ENCODE measurements at places on chromosomes 11 and 22. TPM values are rescaled to one million over a fixed set of nuclear protein-coding genes. Genes with fewer than 3 reads are reported as not detected.

DNA sequence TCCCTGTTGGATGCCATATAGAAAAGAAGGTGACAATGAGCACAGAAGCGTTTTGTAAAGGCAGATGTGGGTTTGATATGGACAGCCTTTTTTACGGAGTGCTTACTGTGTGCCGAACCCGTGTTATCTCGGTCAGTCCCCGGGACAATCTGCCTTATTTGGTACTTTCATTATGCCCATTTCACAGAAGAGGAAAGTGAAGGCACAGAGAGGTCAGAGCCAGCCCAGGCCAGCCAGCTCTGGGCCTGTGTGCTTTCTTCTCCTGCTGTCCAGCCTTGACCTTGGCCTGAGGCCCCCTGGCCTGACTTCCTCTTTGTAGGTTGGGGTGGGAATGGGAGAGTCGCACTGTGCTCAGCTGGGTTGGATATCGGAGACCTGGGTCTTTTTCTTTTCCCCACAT lies 628 bp upstream of the CRYBB1 start:
- DNase-seq: no peak

- DNase-seq: no peak
Measured at GRCh38 chr11:81080476-81080875, 1639.6 kb upstream of the TENM4 start.

GRCh38 chr22:38345782-38346181 lies 28.5 kb upstream of the CSNK1E start:
- no peak for DNase-seq

DNA sequence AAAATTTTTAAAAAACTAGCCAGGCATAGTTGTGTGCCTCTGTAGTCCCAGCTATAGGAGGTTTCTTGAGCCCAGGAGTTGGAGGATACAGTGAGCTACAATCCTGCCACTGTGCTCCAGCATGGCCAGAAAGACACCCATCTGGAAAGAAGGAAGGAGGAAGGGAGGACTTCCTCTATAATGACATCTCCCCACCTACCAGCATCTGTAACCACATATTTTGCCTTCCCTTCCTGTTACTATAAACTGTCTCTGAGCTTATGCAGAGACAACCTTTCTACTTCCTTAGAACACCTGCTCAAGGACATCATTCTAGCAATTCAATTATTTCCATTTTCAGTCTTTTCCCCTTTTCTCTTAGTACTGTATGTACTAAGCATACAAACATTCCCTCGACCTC lies 2.2 kb upstream of the NUP160 start:
- DNase-seq: no peak

DNA sequence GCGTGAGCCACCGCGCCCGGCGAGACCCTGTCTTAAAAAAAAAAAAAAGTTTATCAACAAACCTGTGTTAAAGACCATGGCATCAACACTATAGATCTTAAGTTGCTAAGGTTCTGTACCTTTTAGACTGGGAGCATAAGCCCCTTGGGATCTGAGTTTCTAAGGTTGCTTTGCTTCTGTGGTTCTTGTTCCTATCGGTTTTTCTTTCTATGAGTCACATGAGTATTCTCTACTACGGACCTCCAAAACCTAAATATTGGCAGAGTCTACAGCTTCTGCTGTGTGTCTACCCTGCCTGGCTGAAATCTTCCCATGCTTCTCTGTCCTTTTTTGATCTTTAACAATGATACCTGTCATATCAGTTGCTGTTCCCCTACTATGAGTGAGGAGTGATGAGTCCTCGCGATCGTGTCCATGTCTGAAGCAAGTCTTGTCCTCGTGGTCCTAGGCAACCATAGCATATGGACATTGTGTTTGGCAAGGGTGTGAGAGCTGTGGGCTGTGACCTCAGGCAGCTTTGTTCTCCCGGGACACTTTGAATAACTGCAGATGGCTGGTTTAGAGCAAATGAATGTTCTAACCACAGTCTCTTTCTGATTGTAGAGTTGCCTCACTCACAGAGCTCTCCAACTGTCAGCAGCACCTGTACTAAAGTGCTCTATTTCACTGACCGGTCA lies 9.0 kb upstream of the DLAT start:
- DNase-seq: no peak

DNA sequence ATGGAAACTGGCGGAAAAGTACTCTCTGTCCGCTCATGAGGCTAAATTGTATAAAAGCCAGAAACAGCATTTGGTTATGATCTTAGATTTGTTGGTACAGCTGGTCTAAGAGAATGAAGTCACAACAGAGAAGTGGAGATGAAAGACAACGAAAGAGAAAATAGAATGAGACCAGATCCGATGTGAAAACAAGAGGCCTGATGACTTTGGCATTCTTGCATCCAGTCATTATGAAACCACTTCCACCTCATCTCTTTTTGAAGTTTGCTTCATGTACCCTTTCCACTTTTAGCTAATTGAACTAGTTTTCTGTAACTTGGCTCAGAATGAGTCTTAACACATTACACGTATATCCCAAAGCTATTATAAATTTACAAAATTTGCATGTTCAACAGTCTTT lies 1431.7 kb downstream of the LRRC4C start:
- DNase-seq: no peak

GRCh38 chr11:118396097-118396501 lies 5.3 kb upstream of the ATP5MG start:
- DNase-seq: no peak

GRCh38 chr11:67255864-67256263 lies 10.4 kb upstream of the GRK2 start:
- no peak for DNase-seq

GRCh38 chr11:117979481-117980211 lies 6.5 kb upstream of the IL10RA start:
- no peak for DNase-seq

GRCh38 chr22:44373234-44373633 lies 60.5 kb upstream of the SHISAL1 start:
- no peak for DNase-seq

DNA sequence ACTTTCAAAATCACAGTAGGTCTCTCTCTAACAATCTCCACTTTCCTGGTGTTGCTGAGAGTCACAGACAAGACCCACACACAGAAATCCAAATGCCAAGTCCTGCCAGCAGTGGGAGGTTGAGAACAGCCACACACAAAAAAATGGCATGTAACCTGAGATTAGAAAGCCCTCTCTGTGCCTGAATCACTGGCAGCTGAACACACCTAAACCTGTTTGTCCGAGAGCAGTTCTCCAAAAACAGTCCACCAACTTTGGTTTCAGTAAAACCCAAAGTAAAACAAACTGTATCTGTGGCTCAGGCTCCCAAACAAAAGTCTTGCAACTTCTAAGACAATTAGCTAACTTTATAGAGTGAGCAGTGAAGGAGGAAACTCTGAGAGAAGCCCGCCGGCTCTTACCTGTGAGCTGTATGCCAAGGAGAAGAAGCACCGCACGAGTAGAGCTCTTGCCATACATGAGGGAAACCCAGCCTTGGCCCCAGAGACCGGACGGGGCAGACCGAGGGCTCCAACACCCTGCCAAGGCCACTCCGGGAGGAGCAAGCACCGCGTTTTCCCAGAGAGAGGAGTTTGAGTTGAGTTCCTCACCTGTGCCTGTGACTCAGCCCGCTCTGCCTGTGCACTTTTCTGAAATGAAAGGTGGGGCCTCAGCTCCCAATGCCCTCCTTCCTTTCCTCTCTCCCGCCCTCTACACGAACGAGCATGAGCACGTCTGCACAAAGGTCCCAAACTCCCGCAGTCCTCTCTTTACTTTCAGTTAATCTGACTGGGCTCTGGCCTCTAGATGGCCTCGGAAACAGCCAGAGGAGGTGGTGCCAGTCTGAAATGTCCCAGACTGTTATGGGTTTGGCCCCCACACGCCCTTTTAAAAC lies at the start of gene MPZL2:
Gene MPZL2 (minus strand): TSS at position 603 of the 874 bp plus-strand sequence. CDS start 144 bp downstream, at position 459.
- DNase-seq: no peak

GRCh38 chr22:29804985-29805384 lies 33.1 kb downstream of the ASCC2 start:
- DNase-seq: no peak

DNA sequence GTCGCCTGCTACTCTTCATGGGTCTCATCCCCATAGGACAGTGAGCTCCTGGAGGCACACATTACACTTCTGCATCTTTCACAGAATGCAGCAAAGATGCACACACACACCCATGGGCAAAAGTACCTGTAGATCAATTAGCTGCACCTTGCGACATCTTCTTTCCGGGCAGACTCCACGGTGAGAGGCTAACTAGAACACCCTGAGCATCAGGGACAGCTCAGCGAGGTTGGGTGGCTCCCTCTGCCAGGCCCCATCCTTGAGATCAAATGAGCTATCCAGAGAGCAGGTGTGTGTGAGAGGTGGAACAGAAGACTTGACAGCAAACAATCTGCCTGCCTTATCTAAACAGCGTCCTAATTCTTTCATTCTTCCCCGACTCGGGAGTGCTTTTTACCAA lies 96.1 kb upstream of the BID start:
- DNase-seq: no peak

- DNase-seq: no peak
Measured at GRCh38 chr11:28701760-28702449, 593.7 kb downstream of the METTL15 start.

DNA sequence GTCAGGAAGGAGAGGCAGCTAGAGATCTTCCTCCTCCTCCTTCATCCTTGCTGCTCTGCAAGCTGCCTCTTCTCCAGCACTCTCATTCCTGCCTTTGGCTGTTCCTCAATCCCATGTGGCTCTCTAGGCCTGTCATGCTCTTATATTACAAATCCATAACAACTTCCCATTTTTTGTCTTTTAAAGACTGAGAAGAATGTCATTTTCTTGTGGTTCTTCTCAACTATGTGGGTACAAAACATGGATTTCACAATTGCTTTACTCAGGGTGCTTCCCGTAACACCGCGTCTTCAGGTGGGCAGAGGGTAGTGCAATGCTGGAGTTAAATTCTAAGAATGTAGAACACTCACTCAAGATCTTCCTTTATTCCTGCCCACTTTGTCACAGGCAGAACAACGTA lies 6.8 kb upstream of the CAT start:
- no peak for DNase-seq

GRCh38 chr22:47878460-47878859 lies 1116.0 kb downstream of the TBC1D22A start:
- DNase-seq: peak; percentile 24

DNA sequence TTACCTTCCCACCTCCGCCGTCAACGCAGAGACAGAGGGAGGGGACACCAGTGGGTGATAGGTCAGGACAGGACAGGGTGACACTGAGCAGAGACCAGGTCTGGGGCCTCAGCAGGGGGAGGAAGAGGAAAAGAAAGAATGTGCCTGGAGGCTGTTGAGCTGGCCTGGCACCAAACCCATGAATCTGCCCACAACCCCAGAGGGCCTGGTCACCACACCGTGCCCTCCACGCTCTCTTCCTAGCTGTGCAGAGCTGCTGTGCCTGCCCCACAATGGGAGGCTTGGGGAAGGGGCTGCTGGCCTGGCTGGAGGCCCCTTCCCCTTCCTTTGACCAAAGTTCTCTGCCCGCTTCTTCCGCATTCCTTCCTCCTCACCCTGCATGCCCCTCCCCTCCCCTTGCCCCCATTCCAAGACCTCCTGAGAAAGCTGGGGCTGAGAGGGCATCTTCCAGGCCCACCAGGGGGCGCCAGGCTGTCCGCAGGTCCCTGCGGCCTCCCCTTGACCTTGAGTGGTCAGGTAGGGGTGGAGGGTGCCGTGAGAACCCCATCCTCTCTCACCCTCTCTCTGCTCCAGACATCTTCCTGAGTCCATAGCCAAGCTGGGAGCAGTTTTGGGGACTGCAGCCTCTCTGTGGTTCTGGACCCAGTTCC lies 11.0 kb upstream of the CACNA1I start:
- no peak for DNase-seq

GRCh38 chr11:71357414-71357813 lies 90.8 kb downstream of the DHCR7 start:
- no peak for DNase-seq

GRCh38 chr11:91394727-91395414 lies 829.7 kb upstream of the FAT3 start:
- DNase-seq: no peak

- DNase-seq: no peak
Measured at GRCh38 chr22:48248901-48249455, 1486.5 kb downstream of the TBC1D22A start.

- DNase-seq: no peak
Measured at GRCh38 chr11:72119198-72119597, 6.7 kb upstream of the ANAPC15 start.

DNA sequence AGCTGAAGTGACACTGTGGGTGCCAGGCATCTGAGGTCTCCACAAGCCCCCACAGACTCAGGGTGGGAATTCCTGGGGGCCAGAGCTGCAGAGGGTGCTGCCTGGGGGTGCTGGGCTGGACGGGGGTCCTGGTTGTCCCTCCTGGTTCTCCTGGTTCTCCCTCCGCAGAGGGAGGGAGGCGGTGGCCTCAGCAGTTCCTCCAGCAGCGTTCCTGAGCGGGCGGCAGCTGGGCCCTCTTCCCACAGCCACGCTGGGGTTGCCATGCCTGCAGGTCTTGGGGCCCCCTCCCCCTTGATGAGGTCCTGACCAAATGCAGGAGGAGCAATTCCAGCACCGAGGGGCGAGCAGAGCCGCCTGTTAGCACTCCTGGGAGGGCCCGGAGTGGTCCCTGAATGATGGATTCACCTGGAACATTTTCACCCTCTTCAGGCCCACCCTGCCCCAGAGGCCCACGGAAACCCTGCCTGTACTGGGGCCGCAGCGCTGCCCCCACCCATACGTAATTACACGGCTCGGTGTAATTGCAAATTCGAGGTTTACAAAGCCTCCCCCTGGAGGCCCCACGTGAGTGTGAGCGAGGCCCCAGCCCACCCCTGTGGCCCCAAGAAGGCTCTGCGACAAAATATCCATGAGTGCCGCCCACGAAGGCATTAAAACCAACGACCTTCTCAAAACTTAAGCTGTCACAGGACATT lies 635 bp downstream of the C11orf21 start:
- no peak for DNase-seq

- DNase-seq: no peak
Measured at GRCh38 chr11:105027678-105028077, 4.7 kb upstream of the CASP5 start.

SLC39A13 gene
- 55.1 TPM for polyA plus RNA-seq

ELMOD1 gene
- 0.20 TPM for polyA plus RNA-seq

BDNF gene
- 1.7 TPM for polyA plus RNA-seq

CCDC82 gene
- 49.2 TPM for polyA plus RNA-seq

DNAJB13 gene
- polyA plus RNA-seq: 3.8 TPM

CD3E gene
- polyA plus RNA-seq: 1.2 TPM

ACR gene
- 0.48 TPM for polyA plus RNA-seq

ISX gene
- polyA plus RNA-seq: 0.32 TPM

GUCD1 gene
- 78.8 TPM for polyA plus RNA-seq

HPS5 gene
- 22.0 TPM for polyA plus RNA-seq

SNAP29 gene
- 28.1 TPM for polyA plus RNA-seq

SEPTIN3 gene
- polyA plus RNA-seq: 4.9 TPM
